ENCODE measurements at places on chromosomes 12 and 14.
A peak's percentile ranks its signal among the peaks of the same experiment; 100 is the strongest.

DNA sequence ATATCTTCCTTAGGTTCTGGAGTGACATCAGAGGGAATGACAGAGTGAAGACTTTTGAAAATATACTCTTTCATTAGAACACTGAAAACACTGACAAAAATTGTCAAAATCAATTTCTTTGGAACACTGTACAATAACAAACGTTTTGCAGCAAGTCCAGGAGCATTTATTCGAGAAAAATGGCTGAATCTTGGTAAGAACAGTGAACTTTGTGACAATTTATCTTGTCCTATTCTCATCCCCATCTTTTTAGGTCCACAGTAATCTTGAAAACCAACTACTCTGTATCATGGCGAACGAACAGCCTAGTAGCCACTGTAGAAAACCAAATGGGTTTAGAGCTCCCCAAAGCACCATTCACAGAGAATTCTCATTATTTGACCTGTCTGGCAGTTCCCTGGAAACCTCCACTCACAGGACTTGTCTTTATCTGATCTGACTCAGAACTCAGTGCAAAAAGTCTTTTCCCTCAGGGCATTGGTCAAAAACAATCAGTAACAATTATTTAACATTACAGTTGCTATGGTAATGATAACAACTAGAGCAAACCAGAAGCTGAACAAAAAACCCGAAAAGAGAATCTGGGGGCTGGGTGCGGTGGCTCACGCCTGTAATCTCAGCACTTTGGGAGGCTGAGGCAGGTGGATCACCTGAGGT lies 20.3 kb upstream of the PPP2R5E start:
- DNase-seq = peak; percentile 34

DNA sequence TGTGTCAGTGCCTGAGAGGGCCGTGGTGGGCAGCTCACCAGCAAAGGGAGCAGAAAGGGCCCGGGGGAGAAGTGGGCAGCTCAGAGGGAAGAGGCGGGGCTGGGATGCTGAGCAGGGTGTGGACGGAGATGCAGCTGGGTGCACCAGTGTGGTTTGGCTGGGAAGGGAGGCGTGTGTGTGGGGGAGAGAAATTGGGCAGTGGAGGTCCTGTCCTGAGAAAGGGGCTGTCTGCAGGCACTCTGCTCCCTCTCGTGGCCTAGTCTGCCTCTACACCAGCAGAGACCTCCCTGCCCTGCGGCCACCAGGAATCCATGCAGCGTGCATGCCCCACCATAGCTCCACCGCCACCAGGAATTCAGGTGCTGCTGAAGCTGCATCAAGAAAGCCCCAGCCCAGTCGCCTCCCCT lies 6.4 kb downstream of the TMEM121 start:
- DNase-seq = peak; percentile 30

GRCh38 chr14:93654599-93654998 lies 133.7 kb downstream of the PRIMA1 start:
- no peak for DNase-seq

- no peak for DNase-seq
Measured at GRCh38 chr14:23544511-23545447, 6.8 kb downstream of the ZFHX2 start.

- DNase-seq = no peak
Measured at GRCh38 chr12:26978801-26979200, 35.4 kb downstream of the TM7SF3 start.

- DNase-seq = no peak
Measured at GRCh38 chr12:43957732-43958372, 122.0 kb downstream of the TMEM117 start.

DNA sequence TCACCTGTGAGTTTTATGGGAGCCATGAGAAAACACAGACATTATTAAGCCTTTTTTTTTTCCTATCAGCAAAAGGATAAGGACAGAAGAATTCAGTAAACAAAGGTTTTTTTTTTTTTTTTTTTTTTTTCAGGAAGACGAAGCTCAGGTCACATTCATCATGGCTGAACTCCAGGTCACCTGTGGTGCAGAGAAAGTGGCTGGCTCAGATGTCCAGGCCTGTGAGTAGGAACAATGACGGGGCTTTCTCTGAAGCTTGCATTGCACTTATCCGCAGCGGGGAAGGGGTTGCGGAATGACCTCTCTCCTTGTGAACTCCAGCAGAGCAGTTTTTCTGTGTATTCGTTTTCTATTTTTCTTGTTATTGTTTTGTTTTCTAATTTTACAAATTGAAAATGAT lies 759.6 kb upstream of the TMEM132C start:
- no peak for DNase-seq

GRCh38 chr14:56055511-56055910 lies 62.7 kb upstream of the PELI2 start:
- no peak for DNase-seq

GRCh38 chr12:75974323-75975187 lies 57.0 kb downstream of the PHLDA1 start:
- DNase-seq = no peak

- no peak for DNase-seq
Measured at GRCh38 chr12:119727600-119728443, 59.9 kb downstream of the PRKAB1 start.

- no peak for DNase-seq
Measured at GRCh38 chr12:52582486-52582885, 8.8 kb upstream of the KRT74 start.

DNA sequence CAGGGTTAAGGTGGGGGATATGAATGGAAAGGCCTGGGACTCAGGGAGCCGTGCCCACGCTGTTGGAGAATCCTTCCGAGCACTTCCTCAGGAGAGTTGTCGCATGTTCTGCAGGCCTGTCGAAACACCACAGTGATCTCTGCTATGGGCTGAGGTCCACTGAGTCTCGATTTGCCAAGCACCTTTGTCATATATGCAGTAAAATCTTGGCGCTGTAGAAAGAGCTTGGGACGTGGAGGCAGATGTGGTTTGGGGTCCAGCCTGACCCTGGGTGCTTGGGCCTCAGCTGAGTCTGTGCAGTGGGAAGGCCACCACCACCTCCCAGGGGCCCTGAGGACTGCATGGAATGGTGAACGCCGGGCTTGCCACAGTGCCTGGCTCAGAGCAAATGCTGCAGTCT lies 32.9 kb downstream of the C14orf132 start:
- DNase-seq = no peak

DNA sequence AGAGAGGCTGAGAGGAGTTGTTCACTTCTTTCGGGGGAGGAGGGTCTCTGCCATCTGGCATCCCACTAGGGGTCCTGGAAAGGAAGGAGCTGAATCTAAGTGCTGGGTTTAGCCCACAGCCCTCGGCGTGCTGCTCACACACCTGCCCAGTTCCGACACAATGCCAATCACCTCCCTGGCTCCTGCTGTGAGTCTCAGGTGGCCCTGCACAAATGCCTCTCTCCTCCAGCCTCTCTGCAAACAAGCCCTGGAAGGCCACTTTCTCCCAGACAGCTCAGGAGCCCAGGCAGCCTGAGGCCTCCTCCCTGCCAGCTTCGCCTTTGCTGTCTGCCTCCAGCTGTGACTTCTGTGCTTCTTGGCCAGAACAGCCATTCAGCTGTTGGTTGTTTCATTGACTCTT lies 51.2 kb downstream of the SMIM41 start:
- no peak for DNase-seq

GRCh38 chr14:56138928-56139327 lies 20.7 kb downstream of the PELI2 start:
- no peak for DNase-seq

DNA sequence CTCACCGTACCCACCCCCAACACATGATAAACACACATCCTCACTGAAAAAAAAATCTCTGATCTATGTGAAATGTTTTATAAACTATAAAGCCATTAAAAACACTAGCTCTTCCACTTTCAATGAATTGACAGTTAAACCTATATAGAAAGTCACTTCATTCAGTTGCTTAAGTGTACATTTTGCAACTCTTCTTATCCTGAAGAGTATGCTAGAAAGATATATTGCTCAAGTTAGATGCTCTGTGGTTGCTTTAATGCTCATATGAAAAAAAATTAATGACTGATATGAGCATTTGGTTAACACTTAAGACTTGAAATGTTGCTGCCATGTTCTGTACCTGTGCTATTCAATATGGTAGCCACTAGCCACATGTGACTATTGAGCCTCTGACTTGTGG lies 21.0 kb upstream of the MIA2 start:
- DNase-seq = no peak

GRCh38 chr14:53964249-53964648 lies 7.6 kb upstream of the BMP4 start:
- DNase-seq = no peak

- DNase-seq = no peak
Measured at GRCh38 chr12:127909041-127909440, 357.9 kb upstream of the TMEM132C start.

DNA sequence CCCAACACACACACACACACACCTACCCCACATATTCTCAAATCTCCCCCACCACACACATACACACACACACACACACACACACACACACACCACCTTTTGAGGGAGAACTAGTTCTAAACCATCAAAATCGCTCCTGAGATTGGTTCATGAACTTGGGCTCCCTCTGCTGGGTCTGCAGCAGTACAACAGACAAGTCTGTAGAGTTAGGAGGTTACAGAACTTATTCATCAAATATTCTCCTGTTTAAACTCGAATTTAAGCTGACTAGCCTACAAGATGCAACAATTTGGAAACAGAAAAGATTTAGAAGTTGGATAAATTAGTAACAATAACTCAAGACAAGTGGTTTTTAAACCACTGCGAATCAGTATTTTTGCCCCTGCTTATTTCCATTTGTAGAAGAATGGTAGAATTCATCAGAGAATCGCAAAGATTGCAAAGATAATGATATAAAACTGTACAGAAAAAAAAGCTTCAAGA lies 136.4 kb upstream of the USP15 start:
- DNase-seq = no peak

DNA sequence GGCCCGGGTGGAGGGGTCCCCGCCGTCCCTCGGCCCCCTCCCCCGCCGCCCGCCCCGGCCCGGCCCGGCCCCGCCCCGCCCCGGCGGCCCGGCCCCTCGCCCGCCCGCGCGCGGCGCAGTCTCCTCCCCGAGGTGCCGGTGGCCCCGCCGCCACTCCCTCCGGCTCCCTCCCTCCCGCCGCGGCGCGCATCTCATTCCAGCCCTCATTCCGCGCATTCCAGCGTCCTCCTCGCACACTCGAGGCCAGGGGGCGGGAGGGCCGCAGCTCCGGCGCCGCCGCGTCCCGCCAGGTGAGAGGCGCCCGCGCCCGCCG lies at the start of gene TEAD4:
Gene TEAD4 (plus strand): TSS at position 206 of the 313 bp plus-strand sequence.
- DNase-seq = peak; percentile 52

DNA sequence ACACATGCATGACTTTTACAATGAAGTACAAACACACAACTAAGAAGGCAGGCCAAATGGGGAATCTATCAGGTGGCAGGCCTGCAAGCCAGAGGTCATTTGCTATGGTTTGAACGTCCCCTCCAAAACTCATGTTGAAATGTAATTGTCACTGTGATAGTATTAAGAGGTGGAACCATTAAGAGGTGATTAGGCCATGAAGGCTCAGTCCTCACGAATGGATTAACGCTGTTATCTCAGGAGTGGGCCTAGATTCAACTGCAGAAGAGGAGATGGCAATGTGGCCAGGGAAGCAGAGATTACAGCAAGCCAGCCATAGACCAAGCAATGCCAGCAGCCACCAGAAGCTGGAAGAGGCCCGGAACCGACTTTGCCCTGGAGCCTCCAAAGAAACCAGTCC lies 13.5 kb upstream of the ACTR6 start:
- DNase-seq = no peak

- no peak for DNase-seq
Measured at GRCh38 chr12:49635036-49635435, 11.7 kb downstream of the PRPF40B start.

- DNase-seq = no peak
Measured at GRCh38 chr14:80780500-80780899, 161.0 kb downstream of the CEP128 start.

- DNase-seq = no peak
Measured at GRCh38 chr14:21071225-21072030, 1.3 kb downstream of the ARHGEF40 start.

DNA sequence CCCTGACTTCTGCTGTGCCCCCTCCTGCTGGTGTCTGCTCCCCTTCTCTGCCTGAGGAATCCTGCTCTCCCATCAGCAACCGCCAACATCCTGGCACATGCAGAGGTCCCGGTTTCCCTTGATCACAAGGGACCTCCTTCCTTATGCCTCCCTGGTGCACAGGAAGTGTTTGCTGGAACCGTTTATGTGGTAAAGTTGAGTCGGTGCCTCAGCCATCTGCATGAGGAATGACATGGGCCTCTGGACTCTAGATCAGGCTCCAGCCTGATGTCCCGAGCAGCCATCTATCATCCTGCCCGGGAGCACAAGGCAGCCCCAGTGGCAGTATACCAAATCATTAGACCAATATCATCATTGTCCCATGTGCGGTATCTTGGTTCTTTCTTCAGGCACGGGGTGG lies 90.4 kb downstream of the BORCS5 start:
- DNase-seq = no peak

GRCh38 chr14:33401311-33401710 lies 462.6 kb downstream of the NPAS3 start:
- DNase-seq = no peak

- no peak for DNase-seq
Measured at GRCh38 chr12:19965196-19966038, 402.9 kb upstream of the PDE3A start.

DNA sequence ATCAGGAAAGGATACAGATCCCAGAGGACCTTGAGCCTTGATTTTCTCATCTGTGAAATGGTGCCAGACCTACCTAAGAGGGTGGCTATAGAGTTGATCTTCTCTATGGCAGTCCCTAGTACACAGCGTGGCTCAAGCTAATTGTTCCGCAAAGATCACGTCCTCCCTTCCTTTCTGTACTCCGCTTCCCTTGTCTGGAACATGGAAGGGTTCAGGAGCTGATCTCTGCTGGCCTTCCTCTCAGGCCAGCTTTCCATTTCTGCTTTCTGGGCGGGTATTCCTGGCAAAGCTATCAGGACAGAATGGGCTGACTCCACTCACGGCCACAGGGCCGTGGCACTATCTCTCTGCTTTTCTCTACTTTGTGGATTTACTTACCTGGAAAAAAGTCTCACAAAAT lies 6.5 kb downstream of the CAMKK2 start:
- DNase-seq = no peak

DNA sequence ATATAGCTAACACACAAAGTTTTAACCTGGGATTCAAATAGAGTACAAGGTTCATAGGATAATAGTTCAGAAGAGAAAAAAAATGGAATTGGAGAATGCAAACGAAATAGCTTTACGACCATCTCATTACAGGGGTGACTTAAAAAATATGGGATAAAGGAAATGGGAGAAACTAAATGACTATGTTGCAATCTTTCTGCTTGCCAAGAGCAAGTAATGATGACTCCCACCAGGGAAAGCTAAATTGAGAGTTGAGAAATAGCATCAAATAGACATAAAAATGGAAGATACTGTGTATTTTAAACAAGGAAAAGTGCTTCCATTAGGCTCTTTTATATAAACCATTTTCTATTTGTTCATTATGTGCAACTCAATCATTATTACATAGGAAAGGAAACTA lies 155.7 kb upstream of the ATXN7L3B start:
- DNase-seq = no peak

- DNase-seq = no peak
Measured at GRCh38 chr12:66627270-66627987, 51.4 kb downstream of the GRIP1 start.

GRCh38 chr12:117850048-117850447 lies 118.7 kb downstream of the KSR2 start:
- DNase-seq = no peak

Measured in SW 1271 (cell line).